ENCODE measurements at places on chromosomes 6 and 20.

DNA sequence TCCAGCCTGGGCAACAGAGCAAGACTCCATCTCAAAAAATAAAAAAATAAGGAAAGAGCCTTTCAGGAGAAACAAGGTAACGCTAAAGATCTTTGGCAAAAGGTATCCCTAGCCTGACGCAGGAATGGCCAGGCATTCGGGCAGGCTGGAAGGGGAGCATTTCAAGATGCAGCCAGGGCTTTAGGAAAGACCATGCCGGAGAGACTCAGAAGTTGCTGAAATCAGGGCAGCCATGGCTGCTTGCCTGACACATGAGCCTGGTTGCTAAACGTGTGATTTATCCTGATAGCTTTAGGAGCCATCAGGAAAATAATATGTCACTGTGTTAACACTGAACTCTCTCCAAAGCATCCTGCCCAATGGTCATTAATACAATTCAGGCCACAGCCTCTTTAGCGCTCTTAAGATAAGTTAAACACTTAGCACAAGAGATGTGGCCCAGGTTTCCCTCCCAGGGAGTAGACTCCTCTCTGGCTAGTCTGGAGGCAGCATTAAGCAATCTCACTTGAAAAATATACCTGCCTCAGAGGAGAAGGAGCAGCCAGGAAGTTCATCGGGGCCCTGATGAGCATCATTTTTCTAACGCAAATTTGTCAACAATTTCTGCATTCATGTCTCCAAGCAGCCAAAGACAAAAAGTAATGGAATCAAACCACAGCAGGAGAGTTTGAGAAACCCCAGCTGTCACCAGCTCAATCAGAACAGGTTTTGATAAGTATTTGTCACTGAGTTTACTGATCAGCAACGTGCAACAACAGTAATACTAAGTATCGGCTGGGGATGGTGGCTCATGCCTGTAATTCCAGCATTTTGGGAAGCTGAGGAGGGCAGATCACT is 200.0 kb downstream of the ZMYND8 start:
- DNase-seq = no peak

DNA sequence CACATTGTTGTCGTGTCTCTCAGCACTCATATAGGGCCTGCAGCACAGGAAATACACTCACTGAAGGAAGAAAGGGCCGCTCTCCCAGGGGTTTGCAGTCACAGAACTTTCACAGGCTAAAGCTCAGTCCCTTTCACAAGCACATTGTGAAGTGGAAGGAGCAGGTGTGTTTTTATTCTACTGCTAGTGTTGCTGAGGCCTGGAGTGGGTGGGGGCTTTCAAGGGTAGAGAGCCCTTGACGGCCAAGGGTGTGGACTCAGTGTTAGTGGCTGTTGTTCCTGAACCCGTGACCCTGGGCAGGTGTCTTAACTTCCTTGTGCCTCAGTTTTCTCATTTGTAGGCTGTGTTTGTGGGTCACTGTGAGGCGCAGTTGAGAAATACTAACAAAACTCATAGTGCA is 66.2 kb upstream of the SLC22A1 start:
- DNase-seq = no peak

DNA sequence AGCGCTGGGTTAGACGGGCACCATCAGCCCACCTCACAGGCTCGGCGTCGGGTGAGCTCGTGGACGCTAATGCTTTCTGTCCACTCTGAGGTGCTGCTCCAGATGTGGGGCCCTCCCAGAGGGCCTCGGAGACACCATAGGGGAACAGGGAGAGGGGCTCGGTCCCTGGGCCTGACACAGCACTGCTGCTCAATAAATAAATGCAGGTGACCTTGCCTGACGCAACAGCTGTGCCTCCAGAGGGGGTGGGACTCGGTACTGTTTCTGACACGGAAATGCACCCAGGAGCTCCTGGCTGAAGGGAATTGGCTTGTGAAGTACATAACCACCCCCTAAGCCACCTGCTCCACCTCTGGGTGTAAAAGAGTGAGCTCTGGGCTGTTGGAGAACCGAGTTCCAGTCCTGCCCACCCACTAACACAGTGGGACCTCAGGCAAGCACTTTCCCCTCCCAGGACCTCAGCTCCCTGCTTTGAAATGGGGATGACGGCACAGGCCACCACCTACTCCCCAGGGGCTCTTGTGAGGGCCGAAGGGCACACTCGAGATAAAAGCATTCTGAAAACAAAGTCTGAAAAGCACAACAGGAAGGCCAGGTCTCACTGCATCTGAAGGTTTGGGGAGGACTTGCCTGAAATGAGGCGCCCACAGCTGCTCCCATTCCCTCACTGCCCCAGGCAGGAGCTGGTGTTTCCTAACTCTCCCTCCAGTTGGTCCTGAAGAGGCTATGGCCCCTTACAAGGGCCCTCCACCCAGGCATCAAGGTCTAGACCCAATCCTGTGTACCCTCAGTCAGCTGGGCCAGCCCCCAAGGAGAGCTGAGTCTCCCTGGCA is 6.7 kb downstream of the KCNK15 start:
- DNase-seq = no peak

DNA sequence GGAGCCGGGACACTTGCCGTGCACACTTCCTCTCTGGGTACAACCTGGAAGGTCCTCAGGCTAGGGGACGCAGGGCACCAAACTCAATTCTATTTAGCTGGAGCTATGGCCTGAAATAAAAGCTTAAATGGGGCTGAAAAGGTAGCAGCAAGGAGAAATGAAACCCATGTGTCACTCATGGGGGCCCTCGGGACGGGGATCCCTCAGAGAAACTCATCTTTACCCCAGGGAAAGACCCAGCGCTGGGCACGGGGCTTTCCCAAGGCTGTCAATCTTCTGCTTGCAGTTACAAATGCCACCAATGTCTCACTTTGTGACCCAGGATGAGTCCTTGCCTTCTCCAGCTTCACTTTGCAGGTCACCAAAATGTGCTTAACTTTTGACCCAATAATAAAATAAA is 16.5 kb downstream of the SNAI1 start:
- no peak for DNase-seq

DNA sequence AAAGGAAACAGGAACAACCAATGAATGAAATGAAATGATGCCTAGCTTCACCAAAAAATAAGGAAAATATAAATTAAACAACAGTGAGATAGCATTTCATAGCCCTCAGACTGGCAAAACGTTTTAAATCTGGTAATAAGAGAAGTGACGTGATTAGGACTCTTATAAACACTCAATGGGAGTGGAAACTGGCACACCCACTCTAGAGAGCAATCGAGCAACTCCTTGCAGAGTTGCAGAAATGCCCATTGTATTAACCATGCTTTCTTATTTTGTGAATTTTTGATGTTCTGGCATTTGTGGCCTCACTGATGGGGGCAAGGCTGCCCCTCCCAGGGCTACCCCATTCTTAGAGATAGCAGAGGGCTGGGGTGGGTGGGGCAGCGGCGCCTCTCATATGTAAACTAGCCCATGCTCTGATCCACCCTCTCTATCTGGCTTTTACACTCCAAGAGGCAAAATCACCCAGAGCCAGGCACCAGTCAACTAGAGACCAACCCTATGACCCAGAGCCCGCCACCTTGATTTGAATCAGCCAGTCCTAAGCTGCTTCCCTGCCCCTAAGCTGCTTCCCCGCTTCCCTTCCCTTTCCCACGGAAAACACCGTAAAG is 6.4 kb upstream of the PNPLA1 start:
- DNase-seq = no peak

DNA sequence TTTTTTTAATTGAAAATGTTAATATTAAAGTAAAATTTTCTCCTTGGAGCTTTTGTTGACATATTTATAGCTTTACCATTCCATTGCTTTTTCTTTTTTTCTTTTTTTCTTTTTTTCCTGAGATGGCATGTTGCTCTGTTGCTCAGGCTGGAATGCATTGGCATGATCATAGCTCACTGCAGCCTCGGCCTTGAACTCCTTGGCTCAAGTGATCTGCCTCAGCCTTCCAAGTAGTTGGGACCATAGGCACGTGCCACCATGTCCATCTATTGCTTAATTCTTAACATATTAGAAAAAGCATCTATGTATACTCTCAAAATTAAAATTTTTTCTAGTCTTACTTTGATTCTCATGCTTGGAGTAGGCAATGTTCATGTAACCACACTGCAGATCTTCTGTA is 43.0 kb downstream of the RALGAPB start:
- DNase-seq = no peak

DNA sequence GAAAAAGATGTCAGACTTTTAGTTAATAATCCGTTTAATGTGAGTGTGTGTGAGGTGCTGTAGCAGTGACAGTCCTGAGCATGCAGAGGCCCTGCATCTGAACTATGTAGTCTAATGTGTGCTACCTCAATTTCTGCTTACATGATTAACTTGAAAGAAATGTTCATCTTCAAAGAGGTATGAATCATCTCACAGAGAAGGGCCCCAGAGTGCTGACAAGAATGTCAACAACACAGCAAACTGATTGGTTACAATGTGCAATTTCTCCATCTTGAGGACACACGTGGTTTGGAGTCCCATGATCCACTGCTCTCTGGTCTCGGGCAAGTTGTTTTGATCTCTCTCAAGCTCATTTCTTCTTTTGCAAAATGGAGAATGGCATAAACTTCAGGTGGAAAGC is 61.7 kb upstream of the EMILIN3 start:
- DNase-seq = no peak

- DNase-seq = no peak
Observed at GRCh38 chr6:36510365-36510764, 36.9 kb downstream of the STK38 start.

DNA sequence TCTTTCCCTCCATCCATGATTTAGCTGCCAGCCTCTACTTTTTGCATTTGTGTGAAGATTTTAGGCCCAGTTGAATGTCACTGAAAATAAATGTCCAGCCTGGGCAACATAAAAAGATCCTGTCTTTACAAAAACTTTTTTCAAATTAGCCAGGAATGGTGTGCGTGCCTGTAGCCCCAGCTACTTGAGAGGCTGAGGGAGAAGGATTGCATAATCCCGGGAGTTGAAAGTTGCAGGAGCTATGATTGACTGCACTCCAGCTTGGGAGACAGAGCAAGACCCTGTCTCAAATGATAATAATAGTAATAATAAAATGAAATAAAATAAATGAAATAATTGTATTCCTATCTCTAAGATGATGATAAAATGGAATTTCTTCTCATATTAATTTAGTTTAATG is 5.0 kb upstream of the GFOD1 start:
- no peak for DNase-seq

DNA sequence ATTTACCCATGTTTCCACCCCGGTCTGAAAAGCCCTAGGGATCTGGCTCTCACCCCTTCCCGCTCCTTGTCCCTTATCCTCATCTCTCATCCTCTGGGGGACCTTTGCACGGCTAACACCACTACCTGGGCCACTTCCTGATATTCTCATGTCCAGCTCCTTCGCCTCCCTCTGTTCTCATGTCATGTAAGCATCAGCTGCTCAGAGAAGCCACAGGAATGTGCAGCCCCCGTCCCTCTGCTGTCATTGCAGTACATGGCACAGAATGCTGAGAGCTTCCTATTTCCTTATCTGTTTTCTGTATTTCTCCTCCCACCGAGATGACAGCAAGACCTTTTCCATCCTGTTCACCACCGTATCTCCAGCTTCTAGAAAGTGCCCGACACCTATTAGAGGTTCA is 102.4 kb downstream of the MTHFD1L start:
- DNase-seq = no peak

GRCh38 chr6:727856-728255 is 34.9 kb upstream of the EXOC2 start:
- no peak for DNase-seq

GRCh38 chr20:23820493-23820892 is 6.0 kb downstream of the CST2 start:
- DNase-seq = no peak

GRCh38 chr6:109033655-109034054 is 61.0 kb downstream of the SESN1 start:
- DNase-seq = no peak

DNA sequence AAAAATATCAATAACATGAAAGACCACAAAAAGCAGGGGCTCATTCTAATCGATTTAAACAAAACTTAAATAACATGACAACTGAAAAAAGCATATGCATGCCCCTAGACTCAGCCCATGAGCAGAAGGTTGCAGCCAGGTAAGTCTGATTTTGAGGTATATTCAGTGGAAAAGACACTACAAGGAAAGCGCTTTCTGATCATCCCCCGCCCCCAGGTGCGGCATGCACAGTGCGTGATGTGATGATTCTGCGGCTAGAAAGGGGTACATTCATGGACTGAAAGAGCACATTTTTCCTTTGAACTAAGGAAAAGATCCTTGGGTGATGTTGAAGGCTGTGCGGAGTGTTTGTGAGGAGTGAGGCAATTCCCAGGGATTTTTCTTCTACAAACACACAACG is 16.9 kb upstream of the FOXC1 start:
- no peak for DNase-seq

Measured in SHP77 treated with DMSO at 0.1 percent for 48 hours (cell line).